ENCODE measurements at places on chromosomes 3 and 15.
A peak's percentile ranks its signal among the peaks of the same experiment; 100 is the strongest.

GRCh38 chr3:58055314-58055713 lies 47.1 kb downstream of the FLNB start:
- DNase-seq: no peak

GRCh38 chr3:74661672-74662071 lies 47.2 kb upstream of the CNTN3 start:
- no peak for DNase-seq

- DNase-seq: no peak
These were observed 29.9 kb downstream of the SPG11 start for GRCh38 chr15:44633603-44634002.

- peak; percentile 7 for DNase-seq
These were observed 31.4 kb upstream of the PRTG start for GRCh38 chr15:55774113-55774970.

DNA sequence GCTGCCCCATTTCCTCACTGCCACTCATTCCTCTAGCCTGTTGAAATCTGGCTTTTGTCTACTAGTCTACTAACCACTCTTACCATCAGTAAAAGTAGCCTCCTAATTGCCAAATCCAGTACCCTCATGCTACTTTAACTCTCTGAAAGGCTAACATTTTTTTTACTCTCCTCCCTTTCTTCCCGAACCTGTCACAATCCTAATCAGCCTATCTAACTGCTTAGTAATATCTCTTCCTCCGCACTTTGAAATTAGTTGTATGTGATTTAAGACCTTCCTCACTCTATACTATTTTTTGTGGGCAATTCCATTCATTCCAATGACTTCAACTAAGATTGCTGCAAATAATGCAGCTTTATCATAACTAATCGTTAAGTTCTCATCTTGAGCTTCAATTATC lies 3.7 kb downstream of the SENP7 start:
- no peak for DNase-seq

- DNase-seq: no peak
These were observed 1.4 kb downstream of the LYSMD2 start for GRCh38 chr15:51736069-51736468.

DNA sequence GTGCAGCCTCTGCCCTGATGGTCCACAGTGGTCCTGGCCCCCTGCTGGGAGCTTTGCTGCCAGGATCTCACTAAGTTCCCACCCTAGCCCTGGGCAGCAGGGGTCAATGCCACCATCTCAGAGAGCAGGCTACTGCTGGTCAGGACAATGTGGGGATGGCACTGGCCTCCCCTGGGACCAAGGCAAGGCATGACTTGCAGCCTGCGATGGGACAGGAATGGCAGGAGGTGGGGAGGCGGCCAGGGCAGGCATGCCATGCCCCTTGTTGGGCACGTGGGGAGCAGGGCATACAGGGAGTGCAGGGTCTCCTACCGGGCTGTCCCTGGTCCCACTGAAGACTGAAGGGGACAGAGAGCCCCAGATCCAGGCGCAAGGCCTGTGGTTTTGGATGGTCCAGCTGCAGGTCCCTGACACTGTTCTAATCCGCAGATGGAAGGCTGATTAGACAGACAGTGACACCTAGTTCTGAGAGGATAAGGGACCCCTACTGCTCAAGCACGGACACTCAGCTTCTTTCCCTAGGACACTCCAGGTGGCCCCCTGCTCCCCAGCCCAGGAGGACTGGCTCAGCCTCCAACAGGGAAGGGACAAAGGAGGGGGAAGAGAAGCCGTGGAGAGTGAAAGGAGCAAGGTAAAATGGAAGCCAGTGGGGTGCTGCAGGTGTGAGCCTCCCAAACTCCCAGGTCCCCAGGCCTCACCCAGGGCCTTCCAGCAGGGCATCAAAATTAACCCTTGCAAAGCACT lies 69.2 kb upstream of the RPL32 start:
- DNase-seq: no peak

DNA sequence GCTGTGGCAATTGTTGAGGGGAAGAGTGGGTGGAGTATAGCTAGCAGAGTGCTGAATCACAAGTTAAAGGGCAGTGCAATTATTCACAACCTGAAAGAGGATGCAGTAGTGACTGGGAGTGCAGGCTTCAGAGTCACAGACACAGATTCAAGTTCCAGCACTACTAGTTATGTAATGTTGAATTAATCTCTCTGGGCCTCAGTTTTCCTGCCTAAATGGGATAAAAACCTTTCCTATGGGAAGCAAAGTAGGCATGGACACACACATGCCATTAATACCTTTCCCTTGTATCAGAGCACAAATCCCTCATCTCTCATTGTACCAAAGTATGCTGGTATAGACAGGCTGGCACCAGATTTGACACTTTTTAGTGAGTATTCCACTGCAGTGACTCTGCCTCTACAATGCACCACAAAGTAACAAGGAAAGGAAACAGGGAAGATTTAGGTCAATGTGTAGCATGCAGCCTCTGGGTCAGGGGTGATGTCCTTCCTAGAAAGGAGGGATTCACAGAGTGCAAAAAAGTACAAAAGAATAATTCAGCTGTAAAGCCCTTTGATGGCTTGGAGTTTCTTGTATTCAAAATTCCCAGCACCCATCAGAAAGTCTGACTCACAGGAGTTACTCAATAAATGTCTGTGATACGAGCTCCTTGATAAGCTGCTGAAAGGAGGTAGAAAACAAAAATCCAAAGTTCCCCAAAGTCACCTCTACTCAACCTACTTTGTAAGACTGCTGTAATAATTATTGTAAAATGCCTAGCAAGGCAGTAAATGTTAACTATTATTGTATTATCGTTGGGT lies 507.5 kb upstream of the TGFBR2 start:
- no peak for DNase-seq

- DNase-seq: no peak
These were observed 82.2 kb downstream of the CADM2 start for GRCh38 chr3:85041001-85041400.

- DNase-seq: no peak
These were observed 937.2 kb downstream of the FHIT start for GRCh38 chr3:60313951-60314461.

GRCh38 chr3:132203889-132204596 lies 113.2 kb upstream of the ACP3 start:
- no peak for DNase-seq

- no peak for DNase-seq
These were observed 2.8 kb downstream of the FURIN start for GRCh38 chr15:90871139-90871715.

DNA sequence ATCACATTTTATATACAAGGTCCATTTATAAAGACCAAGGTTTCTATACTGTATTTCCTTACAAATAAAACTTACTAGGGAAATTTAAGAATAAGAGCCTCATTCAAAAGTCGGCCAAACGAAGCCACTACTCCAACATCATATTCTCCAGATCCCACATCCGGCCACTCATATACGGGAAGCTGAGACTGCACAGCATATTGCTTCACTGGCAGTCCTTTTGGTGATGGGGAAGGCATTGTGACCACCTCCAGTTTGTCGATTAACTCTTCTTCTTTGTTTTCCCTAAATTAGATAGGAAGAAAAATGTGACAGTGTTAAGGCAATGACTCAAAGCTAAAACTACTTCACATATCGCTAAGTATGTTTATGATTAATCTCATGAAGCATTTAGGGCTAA lies 2.7 kb downstream of the MTFMT start:
- no peak for DNase-seq

DNA sequence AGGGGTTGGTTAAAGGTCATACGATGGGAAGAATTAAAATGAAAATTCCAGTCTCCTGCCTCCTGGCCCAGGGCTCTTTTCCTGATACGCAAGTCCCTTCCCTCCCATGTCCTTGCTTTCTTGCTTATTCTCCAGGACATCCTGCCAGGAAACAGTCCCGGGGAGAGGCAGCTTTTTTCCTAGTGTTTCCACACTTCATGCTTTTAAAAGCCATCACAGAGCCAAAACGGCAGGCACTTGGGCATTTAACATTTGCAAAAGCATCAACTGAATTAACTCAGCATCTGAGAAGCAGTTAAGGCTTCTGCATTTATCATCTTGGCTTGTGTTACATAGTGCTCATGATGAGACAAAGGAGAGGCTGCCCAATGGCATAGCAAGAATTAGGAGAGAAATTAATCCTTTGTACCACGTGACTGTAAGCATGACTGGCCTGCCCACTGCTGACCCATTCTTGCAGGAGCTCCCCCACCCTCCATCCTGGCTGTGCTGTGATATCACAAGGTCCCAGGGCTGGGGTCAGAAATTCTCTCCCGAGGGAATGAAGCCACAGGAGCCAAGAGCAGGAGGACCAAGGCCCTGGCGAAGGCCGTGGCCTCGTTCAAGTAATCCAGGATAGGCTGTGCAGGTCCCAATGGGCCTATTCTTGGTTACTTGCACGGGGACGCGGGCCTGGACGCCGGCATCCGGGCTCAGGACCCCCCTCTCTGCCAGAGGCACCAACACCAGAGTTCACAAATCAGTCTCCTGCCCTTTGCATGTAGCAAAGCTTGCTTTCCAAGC lies 21.6 kb upstream of the VILL start:
- no peak for DNase-seq

- no peak for DNase-seq
These were observed 2.6 kb upstream of the XYLB start for GRCh38 chr3:38343797-38344594.

DNA sequence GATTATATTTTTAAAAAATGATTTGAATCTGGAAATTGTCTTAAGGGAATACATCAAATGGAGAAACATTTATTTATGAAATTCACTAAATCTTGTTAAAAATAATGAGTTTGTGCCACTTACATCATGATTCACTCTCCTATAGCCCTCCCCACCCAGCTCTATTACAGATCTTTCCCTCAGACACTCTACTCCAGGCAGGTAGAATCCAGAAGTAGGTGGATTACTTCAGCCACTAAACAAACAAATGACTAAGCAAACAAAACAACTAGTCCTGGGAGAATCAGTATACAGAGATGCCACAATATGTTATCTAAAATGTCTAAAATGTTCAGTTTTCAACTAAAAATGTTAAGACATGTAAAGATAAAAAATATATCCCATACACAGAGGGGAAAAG lies 608.1 kb upstream of the UBE2E2 start:
- no peak for DNase-seq

DNA sequence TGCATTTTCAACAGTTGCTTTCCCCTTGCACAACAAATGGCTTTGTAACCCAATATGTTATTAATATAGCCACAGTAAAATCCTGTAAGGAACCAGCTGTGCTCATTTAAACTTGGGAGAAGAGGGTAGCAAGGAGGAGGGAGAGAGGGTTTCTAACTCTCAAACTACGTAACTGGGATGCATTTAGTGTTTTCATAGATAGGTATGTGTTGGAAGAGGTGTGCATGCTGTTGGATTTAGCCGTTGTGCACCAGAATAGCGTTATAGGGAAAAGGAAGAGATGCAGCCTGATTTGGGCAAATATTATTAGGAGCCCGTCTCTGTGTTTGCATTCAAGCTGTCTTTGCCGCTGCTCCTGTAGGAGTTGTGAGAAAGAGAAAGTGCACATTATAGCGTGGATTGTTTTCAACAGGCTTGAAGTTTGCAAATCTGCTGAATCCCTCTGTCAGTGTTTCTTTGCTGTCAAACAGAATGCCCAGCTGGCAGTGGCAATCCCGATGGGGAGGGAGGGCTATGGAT lies 39.4 kb downstream of the ARPP21 start:
- no peak for DNase-seq

- DNase-seq: no peak
These were observed 39.8 kb upstream of the SGO1 start for GRCh38 chr3:20225769-20226168.

GRCh38 chr3:169227911-169228310 lies 435.6 kb downstream of the MECOM start:
- no peak for DNase-seq

GRCh38 chr3:189813647-189814240 lies 182.6 kb downstream of the TP63 start:
- no peak for DNase-seq

GRCh38 chr3:39254806-39255449 lies 24.9 kb downstream of the CX3CR1 start:
- no peak for DNase-seq

- DNase-seq: no peak
These were observed 68.1 kb downstream of the NOX5 start for GRCh38 chr15:69082554-69082953.

- DNase-seq: peak; percentile 5
These were observed 126.5 kb downstream of the FMN1 start for GRCh38 chr15:33068007-33068481.

- DNase-seq: no peak
These were observed 32.8 kb downstream of the RASA2 start for GRCh38 chr3:141519587-141519986.
